ENCODE measurements at places on chromosomes 1 and 21.

- no peak for DNase-seq
These were observed 162.6 kb downstream of the RUNX1 start for GRCh38 chr21:34886240-34887104.

- no peak for DNase-seq
These were observed 17.0 kb upstream of the SUCO start for GRCh38 chr1:172515927-172516326.

DNA sequence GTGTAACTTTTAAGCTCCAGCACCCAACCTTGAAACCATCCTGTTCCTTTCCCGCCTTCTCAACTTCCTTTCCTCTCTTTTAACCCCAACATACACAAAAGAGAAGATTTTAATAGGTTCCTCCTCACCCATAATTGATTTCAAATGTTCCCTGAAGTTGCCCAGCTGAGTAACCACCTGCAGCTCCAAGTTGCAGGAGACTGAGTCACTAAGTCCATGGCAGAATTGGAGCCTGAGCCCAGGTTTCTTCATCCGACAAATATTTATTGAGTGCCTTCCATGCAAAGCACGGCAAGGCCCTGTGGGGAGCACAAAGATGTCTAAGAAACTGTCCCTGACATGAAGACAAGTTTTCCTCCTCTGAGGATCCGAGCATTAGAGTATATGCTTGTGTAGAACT, 97.7 kb downstream of the PAPPA2 start:
- DNase-seq, result no peak

DNA sequence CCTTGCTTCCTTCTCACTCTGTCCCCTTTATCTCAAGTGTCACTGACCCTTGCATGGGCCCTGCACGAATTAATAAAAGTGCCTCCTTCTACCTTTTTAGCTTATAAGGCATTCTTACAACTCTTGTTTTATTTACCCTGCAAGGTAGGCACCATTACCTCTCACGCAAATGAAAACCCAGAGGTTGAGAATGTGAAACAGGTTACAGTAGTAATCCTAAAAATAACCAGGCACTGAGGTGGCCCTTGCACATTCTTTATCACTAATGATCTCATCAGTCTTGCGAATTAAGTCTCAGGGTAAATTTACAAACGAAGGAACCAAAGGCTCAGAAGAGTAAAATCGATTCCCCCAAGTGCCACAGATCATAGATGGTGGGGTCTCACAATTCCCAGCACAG, 3.7 kb downstream of the GLIS1 start:
- DNase-seq, result no peak

- no peak for DNase-seq
These were observed 119.6 kb downstream of the TMEM53 start for GRCh38 chr1:44554706-44555105.

DNA sequence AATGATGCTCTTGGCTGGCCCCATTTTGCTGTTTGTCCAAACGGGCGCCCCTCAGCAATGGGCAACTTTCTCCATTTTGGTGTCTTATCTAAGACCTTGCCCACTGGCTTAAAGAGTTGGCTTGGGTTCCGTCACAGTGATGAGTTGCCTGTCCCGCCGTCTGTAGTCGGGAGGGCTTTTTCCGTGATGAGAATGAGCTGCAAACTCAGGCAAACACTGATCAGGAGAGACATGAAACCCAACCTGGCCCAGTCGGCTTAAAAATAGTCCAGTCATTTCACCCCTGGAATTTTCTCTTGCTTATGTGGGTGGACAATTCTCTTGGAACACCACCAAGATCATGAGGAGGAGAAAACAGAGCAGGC, 79.3 kb downstream of the ST6GALNAC3 start:
- no peak for DNase-seq

DNA sequence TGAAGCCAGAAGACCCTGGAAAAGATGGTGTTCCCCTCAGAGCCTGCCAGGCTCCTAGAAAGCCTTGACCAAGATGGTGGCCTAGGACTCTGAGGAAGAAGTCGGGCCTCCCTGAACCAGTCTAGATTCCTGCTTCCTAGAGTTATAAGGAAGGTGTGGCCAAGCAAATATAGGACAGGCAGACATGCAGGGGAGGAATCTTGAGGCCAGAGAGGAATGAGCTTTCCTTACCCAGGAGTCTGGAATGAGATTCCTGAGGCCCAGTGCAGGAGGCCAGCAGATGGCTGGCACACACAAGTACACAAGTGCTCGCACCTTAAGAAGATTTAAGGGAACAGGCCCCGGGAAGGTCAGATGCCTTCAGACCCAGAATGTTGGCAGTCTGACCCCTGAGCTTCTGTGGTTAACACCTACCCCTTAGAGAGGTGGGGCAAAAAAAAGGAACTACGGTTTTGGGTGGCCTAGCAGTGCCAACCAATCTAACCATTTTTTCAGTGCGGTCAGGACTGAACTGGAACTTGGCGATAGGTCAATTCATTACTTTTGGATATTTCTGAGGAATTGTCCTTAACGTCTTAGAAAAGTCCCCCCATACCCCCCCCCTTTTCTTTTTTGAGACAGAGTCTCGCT, 73.3 kb downstream of the MDM4 start:
- no peak for DNase-seq

Measured in renal cortical epithelial cell (primary cell).